ENCODE measurements at places on chromosomes 6 and 20.

GRCh38 chr20:20295621-20296498, 72.0 kb upstream of the INSM1 start:
- no peak for DNase-seq

DNA sequence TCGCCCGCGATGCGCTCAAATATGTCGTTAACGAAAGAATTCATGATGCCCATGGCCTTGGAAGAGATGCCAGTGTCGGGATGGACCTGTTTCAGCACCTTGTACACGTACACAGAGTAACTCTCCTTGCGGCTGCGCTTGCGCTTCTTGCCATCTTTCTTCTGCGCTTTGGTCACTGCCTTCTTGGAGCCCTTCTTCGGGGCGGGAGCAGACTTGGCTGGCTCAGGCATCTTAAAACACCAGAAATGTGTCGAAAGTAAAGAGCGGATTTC, 36.4 kb downstream of the HFE start:
- no peak for DNase-seq

- DNase-seq: no peak
Measured at GRCh38 chr20:51391926-51392325, 150.6 kb downstream of the NFATC2 start.

- no peak for DNase-seq
Measured at GRCh38 chr6:52953911-52954839, 40.9 kb downstream of the GSTA4 start.

GRCh38 chr6:27297857-27298730, 14.0 kb downstream of the POM121L2 start:
- no peak for DNase-seq

DNA sequence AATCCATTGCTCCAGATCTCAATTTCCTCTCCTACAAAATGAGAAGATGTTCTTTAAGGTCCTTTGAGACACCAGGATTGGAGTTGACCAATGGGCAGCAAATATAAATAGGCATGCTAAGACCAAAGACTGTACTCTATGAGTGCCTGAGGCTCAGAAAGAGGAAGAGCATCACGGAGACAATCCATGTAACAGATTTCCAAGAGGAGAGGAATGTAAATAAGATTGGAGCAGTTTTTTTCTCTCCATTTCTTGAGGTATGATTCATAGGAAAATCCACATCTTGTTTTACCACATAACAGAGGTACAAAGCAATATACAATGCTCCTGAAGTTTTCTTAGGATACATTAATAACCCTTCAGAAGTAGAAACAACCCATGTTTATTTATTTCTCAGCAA, 109.8 kb downstream of the UBE3D start:
- DNase-seq: no peak

- no peak for DNase-seq
Measured at GRCh38 chr20:38766071-38766470, 17.8 kb downstream of the ACTR5 start.

DNA sequence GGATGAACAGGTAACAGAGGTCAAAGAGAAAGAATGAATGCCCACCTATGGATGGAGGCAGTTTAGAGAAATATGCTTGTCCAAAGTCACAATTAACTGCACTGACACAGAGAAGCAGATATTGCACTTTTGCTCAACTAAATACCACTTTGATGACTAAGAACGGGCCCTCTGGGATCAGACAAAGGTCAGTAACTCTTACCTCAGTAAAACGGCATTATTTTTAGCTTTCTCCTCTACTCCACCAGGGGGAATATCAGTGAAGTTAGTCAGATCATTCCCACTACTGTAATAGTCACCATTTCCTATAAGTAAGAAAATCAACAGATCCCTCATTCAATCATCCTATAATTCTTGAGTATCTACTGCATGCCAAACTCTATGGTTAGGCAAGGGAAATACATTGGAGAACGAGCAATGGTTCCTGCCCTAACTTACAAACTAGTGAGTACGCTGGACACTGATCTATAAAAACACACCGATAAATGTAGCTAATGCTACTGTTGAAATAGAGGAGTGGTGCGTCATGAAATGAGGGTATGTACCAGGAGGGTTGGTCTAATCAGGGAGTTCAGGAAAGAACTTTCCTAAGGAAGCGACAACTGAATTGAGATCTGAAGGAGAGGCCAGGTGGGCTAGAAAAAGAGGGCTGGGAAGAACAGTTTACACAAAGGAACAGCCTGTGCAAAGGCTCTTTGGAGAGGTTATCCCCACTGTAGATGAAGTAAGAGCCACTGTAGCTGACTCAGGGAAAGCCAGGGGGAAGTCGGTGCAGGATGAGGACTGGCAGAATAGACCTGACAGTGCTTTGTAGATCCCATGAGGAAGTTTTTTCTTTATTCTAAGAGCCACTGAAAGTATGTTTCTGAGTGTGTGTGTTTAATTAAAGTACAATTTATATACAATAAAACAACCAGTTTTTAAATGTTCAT, 9.2 kb downstream of the ECI2 start:
- DNase-seq: peak; percentile 31

DNA sequence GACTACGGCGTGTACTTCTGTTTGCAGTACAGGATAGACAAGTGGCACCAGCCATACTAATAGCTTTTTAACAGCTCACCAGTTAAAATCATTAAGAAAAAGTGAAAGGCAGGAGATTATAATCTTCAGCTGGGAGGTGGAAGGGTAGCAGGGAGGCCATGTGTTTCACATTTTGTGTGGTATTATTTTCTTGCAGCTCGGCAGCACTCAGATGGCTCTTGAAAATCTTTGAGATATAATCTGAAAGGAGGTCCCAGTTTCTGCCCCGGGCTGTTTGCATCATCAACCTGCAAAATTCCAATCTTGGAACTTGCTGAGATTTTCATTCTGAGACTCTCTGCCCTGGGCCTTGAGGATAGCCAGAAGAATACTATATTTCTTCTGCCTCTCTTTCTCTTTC, 87.5 kb upstream of the HDAC2 start:
- DNase-seq: no peak

GRCh38 chr6:161048641-161049040, 57.1 kb downstream of the MAP3K4 start:
- no peak for DNase-seq

DNA sequence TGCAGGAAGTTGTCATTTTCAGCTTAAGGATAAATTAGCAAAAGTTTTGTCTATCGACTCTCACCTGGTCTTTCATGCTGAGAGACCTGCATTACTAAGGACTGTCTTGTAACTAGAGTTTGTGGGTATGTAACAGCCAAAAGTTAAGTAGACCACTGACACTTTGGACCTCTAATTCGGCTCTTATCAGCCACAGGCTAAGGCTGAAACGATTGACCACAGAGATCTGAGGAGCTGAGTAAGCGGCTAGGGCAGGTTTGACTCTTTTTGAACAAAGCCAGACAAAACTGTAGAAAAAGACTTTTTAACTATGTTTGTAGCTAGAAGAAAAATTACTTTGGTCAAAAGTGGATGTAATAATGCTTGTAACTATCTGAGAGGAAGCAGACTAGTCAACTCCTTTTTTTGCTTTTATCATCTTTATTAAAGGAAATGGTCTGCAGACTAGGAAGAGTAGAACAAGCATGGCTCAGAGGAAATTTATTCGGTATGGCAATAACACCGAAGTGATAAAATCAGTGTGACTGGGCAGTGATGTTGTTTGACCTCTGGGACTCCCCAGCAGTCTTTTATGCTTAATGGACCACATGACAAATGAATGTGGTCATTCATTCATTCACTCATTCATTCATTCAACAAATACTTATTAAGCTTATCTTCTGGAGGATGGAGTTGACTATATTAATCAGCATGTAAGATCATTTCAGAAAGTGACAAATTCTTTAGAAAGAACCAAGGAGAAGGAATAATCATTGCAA, 725.0 kb upstream of the HS3ST5 start:
- DNase-seq: no peak

GRCh38 chr6:77178821-77179220, 284.5 kb downstream of the HTR1B start:
- no peak for DNase-seq

DNA sequence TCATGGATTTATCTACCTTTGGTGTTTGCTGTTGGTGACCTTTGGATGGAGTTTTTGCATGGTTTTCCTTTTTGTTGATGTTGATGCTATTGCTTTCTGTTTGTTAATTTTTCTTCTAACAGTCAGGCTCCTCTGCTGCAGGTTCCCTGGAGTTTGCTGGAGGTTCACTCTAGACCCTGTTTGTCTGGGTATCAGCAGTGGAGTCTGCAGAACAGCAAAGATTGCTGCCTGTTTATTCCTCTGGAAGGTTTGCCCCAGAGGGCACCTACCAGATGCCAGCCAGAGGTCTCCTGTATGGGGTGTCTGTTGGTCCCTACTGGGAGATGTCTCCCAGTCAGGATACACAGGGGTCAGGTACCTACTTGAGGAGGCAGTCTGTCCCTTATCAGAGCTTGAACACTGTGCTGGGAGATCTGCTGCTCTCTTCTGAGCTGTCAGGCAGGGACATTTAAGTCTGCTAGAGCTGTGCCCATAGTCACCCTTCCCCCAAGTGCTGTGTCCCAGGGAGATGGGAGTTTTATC, 9.2 kb upstream of the ZNF337 start:
- no peak for DNase-seq

DNA sequence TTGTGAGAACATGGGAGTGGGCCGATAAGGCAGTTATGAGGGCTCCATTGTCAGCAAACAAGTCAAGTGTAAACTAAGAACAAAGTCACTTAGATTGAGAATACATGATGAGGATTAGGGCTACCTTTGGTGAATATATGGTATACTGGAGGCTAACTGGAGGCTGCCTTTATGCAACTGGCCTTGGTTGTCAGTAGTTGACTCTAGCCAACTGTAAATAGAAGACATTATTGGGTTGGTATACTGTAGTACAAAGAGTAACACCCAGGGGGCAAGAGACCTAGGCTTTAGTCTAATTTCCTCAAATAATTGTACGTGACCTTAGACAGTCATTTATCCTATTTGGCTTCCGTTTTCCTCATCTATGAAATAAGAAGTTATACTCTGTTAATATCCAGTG, 235.2 kb downstream of the ARID1B start:
- DNase-seq: no peak

GRCh38 chr6:1984346-1984994, 260.9 kb downstream of the GMDS start:
- no peak for DNase-seq

DNA sequence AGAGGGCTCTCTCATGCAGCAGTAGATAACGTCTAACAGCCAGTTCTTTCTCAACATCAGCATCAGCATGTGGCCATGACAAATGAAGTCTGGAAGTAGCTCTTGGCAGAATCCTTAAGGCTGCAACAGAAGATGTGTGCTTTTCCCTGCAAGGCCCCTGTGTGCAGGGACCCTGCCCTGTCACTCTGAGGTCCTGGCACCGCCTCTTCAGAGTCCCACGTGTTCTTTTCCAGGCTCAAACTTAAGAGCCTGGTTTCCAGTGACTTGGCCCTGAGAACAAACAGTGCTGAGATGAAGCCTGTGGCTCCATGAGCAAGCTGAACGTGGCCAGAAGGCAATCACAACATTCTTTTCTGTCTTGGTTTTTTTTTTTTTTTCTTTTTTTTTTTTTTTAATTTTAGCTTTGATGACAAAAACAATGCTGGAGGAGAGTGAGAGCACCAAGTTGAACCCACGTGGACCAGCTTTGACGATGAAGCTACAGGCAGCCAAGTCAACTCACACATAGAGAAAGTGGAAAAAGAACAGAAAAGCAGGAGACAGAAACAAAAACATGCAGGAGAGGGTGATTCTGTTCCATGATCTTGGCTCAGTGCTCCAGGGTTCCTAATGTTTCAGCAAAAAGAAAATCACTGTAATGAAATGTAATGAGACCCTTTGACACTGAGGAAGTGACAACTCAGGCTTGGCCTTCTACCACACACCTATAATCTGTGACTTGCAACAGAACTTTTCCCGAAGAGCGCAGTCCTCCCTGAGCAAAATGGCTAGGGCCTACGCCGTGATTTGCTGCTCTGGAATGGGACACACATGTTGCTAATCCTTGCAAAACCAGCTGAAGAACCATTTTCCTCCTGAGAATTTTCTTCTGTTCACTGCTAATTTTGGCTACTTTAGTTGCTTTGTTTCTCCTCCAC, 86.1 kb downstream of the FOXC1 start:
- no peak for DNase-seq

GRCh38 chr20:13772529-13772928, 12.2 kb downstream of the ESF1 start:
- DNase-seq: no peak

GRCh38 chr6:17927705-17928104, 59.7 kb downstream of the KIF13A start:
- no peak for DNase-seq

DNA sequence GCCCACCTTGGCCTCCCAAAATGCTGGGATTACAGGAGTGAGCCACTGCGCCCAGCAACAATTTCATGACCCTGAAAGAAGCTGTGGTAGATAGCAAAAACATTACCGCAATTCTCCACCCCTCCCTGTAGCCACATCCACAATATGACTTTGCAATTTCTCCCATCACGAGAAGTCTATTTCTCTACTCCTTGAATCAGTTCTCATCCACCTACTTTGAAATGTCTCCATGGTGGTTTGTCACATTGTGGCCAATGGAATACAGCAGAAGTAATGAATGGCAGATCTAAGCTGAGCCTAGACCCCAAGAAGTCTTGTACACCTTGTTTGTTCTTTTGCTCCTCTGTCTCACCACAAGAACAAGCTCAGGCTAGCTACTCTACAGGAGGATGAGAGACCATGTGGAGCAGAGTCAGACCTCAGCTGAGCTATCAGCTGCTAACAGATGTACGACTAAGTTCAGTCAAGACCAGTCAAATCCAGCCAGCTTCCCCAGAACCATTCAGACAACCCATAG, 6.3 kb downstream of the OXT start:
- DNase-seq: no peak

GRCh38 chr20:47672166-47672565, 113.1 kb downstream of the SULF2 start:
- no peak for DNase-seq

- DNase-seq: no peak
Measured at GRCh38 chr20:45814314-45814713, 1.9 kb downstream of the UBE2C start.

DNA sequence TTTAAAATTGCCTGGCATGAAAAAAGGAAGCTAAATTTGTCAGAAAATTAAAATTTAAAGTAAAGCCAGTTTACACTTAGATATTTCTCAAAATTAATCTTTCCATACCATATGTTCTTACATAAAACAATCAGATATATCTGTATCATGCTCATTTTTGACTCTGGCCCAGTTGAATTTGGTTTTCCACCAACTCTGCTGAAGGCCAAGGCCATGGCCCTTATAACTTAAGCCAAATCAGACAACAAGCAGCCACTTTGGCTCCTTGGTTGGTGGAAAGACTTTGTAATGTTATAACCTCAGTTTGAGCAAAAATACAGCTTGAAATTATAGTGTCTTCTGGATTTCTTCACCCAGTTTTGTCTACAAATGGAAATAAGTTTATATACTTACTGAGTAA, 97.3 kb downstream of the CENPW start:
- DNase-seq: no peak

- DNase-seq: no peak
Measured at GRCh38 chr6:125554456-125554855, 195.0 kb upstream of the HEY2 start.

DNA sequence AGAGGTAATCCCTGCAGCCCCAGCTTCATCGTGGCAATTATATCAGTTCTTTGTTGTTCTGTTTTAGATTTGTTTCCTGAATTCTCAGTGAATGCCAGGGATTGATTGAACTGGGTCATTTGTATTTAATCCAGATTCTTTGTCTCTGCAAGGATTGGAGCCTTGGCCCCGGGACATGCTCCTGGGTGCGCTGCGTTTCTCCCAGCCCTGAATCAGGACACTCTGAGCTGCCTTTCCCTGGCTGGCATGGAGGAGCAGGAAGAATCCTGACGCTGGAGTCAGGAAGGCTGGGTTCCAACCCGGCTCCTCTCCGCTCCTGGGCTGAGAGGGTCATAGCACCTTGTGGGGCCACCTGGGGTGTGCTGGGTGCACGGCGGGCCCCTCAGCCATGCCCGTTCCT, 545.6 kb downstream of the QKI start:
- DNase-seq: no peak
